NCI-H2171 (cell line): ENCODE measurements at places on chromosomes 7 and 10.

DNA sequence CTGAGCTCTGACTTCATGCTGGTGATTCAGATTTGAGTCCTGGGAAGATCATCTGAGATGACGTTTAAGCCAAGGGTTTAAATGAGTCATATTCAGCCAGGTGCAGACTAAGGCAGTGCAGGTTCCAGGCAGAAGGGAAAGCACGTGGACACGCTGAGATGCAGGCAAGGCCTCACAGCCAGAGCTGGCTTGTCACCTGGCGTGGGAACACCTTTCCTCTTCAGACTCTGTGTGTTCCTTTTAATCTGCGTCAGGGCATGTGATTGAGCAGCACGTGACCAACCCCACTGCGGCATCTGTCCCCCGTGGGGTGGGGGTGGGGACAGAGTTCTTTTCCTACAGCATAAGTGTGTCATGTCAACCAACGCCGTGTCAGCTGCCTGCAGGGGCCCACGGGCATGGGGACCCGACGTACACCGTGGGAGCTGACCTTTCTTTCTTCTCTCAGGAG, 10.7 kb upstream of the IDI2 start:
- DNase-seq, result no peak

- DNase-seq, result no peak
These were observed 16.7 kb downstream of the ITGB1 start for GRCh38 chr10:32941357-32941756.

- no peak for DNase-seq
These were observed 48.5 kb downstream of the AMZ1 start for GRCh38 chr7:2736411-2736914.

DNA sequence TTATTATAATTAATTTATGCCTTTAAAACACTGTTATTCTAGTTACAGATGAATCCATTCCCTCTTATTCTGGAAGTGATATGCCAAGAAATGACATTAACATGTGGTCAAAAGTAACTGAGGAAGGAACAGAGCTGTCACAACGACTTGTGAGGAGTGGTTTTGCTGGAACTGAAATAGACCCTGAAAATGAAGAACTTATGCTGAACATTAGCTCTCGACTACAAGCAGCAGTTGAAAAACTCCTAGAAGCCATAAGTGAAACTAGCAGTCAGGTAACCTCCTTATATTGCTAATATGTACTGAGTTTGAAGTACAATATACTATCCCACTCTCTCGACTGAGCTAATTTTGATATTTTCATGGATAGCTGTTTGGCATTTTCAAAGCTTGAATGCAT, 81.6 kb downstream of the CYP51A1 start:
- DNase-seq, result no peak

- DNase-seq, result no peak
These were observed 265.1 kb upstream of the KLF14 start for GRCh38 chr7:130998993-130999602.

- no peak for DNase-seq
These were observed 5.7 kb downstream of the LLCFC1 start for GRCh38 chr7:142945001-142945400.
